ENCODE measurements at places on chromosomes 12 and 14. TPM values are rescaled to one million over a fixed set of nuclear protein-coding genes. Genes with fewer than 3 reads are reported as not detected.

Gene TMEM52B
- not detected for total RNA-seq

Gene FOXA1
- 191 TPM for total RNA-seq

Gene KITLG
- total RNA-seq: 42.1 TPM

Gene MYF5
- not detected for total RNA-seq

Gene GON7
- total RNA-seq: 15.5 TPM

Gene CMKLR1
- not detected for total RNA-seq

Gene TSHR
- total RNA-seq: not detected

Gene ZFYVE1
- 2.2 TPM for total RNA-seq

Gene TMEM132D
- total RNA-seq: not detected

Gene OR6C2
- not detected for total RNA-seq

Gene OR6C4
- total RNA-seq: not detected

Gene PTMS
- 87.6 TPM for total RNA-seq

Gene SRRM4
- total RNA-seq: not detected

Gene RTL1
- total RNA-seq: not detected

Gene SLC8B1
- 2.6 TPM for total RNA-seq

Gene CDH24
- 15.0 TPM for total RNA-seq

Gene GPRC5D
- not detected for total RNA-seq

Gene MUCL1
- not detected for total RNA-seq

Gene PRIM1
- total RNA-seq: 8.9 TPM

Gene KRT80
- total RNA-seq: 24.7 TPM

Gene PIK3C2G
- not detected for total RNA-seq

Gene HOXC12
- 0.05 TPM for total RNA-seq

Gene TM9SF1
- total RNA-seq: 44.4 TPM

Gene GLRX5
- total RNA-seq: 60.8 TPM

Gene LHX5
- total RNA-seq: not detected

Gene MYL6
- total RNA-seq: 918 TPM

Gene KLHL33
- not detected for total RNA-seq

Gene IAPP
- total RNA-seq: not detected

Gene TDRD9
- total RNA-seq: 0.03 TPM

Gene GMFB
- total RNA-seq: 15.6 TPM

Gene ZDHHC22
- not detected for total RNA-seq

Gene IKBIP
- 3.5 TPM for total RNA-seq

Gene PAX9
- total RNA-seq: 2.7 TPM

Gene NID2
- total RNA-seq: 0.23 TPM

Gene PLEKHD1
- total RNA-seq: not detected

Gene SOX5
- 0.57 TPM for total RNA-seq

All from HT-29 (cell line).